ENCODE measurements at places on chromosomes 4 and X.

GRCh38 chr4:26490111-26490959 is at the start of gene CCKAR:
Gene CCKAR, minus strand, starts transcription at chr4:26490484. Its CDS starts 217 bp downstream, at chr4:26490267.
- no peak for DNase-seq

- DNase-seq = no peak
Measured at GRCh38 chr4:17385403-17385802, 126.5 kb downstream of the QDPR start.

- DNase-seq = no peak
Measured at GRCh38 chrX:41468647-41469323, 21.6 kb downstream of the NYX start.

DNA sequence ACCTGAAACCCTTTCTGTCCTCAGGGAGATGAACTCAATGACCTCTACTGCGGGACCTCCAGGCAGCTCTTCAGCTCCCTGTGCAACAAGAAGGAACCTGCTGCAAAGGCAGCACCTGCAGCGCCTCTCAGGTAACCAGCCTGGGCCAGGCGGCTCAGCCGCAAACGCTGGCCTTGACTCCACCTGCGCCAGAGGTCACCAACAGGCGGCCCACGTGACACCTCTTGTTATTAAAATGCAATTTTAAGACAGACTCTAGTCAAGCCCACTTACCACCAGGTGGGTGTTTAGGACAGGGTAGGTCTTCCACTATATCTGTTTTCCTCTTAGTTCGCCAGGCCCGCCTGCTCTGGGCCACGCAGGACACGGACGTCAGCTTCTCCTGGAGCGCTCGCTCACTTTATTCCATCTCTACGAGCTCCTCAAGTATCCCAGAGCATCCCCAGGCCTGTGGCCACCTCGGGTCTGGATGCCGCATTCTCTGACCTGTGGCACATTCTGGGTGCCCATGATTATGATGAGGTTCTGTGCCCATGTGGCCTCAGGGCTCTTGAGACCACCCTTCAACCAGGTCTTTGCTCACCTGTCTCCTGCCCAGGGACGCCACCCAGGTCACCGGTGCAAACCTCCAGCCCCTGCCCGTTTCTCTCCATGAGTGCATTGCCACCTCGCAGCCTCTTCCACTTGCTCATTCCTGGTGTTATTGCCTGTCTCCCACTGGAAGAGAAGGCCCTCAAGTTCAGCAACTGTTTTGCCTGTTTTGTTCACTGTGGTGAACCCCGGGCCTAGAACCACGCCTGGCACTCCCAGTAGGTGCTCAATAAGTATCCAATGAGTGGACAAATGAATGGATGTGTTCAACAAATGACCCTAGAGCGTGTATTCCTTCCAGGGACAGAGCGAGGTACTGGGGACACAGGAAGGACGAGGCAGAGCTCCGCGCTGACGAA is 32.8 kb upstream of the JAKMIP1 start:
- DNase-seq = no peak

- no peak for DNase-seq
Measured at GRCh38 chrX:37787423-37787869, 7.6 kb downstream of the CYBB start.

GRCh38 chr4:36824682-36825081 is 419.9 kb upstream of the NWD2 start:
- no peak for DNase-seq

DNA sequence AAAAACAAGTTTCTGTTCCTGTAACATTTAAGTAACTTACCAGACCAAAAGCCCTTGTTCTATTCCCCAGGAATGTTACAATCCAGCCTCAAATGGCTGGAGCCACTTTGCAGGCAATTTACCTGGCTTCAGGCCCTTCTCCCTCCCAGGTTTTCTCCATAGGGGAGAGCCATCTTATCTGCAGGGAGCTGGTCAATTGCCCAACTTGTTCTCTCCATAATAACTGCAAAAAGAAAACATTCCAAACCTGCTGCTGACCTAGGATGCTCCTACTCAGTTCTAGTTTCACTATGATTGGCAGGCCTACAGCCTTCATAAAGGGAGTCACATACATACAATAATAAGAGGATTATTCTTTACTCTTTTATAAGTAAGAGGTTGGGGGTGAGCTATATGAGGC is 670.7 kb downstream of the PCDH7 start:
- DNase-seq = no peak

DNA sequence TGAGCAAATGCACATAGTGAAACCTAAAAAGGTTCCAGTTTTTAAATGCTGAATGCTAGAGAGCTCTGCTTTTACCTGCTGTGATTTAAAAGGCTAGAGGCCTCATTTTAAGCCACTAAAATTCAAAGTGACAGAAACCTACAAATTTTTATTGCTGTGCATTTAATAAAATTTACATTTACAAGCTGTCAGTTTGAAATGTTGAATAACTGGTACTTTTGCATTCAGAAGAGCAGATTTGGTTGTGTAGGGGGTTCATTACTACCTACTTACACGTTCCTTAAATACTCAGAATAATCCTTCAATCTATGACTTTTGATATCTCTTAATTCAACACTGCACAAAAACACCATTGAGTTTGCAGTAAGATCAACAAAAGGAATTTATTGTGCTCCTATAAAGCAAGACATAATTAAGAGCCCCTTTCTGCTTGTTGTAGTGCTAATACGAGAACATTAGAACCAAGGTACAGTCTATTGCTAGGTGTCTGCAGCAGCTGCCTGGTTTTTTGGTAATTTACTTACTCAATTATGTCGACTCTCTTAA is 27.9 kb downstream of the NKX3-2 start:
- no peak for DNase-seq

GRCh38 chr4:112144546-112145325 is 518 bp upstream of the FAM241A start:
- DNase-seq = no peak

- no peak for DNase-seq
Measured at GRCh38 chrX:154595559-154596249, 10.8 kb downstream of the CTAG1A start.

- DNase-seq = no peak
Measured at GRCh38 chrX:147763131-147763530, 148.6 kb upstream of the FMR1 start.
